Left kidney (tissue), 8 donors: ENCODE measurements at places on chromosomes 1 and 21.

DNA sequence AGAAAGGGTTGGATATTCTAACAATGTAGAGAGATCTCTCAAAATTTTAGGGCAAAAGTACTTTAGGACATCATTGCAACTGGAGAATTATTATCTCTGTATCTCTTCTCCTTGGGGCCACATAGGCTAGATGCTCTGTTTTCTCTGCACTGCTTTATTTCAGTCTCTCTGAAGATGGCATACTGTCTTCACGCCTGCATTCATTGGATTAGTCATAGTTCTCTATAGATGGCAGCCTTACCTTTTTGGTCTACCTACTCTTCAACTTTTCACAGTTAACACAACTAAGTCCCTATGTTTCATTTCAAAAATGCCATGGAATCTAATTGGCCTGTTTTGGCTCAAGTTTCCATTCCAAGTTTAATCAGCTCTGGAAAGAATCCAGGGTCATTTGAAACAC is 1623.3 kb upstream of the B3GALT2 start:
- DNase-seq, result no peak

GRCh38 chr1:67618285-67619018 is 66.5 kb upstream of the GADD45A start:
- DNase-seq, result no peak

GRCh38 chr1:42280821-42281220 is 54.2 kb downstream of the FOXJ3 start:
- DNase-seq, result no peak

DNA sequence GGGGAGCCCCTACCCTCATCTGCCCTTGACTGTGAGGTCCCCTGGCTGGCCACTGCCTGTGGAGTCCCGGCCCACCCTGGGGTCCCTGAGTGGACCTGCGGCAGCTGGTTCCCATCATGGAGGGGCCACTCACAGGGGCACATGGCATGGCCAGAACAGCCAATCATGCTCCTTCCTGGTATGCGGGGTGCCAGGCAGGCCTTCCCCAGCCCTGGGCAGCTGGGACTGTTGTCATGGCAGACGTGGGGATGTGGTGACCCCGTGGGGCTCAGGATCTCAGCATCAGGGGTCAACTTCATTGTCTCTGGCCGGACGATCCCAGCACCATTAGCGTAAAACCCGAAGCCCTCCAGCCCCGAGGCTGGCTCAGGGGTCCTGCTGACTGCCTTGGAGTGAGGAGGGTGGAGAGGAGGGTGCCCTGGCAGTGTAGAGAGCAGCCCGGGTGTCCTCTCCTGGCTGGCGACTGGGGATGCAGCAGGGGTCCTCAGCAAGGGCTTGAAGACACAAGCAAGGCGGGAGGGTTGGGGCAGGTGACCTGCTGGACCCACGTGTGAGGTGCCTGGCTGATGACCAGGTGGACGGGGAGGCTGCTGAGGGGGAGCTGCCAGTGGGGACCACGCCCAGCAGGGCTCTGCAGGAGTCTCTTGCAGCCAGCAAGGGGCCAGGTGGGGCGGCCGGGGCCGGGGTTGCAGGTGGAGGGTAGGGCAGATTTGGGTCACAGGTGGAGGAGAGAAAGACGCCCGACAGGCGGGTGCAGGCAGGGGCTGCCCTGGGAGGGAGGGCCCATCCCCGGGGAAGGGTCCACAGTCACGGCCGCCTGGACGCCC is 45.1 kb downstream of the TRIM11 start:
- no peak for DNase-seq

GRCh38 chr1:53337499-53337898 is 9.6 kb upstream of the LRP8 start:
- DNase-seq, result no peak

GRCh38 chr1:6353955-6354658 is 39.5 kb downstream of the ACOT7 start:
- no peak for DNase-seq
